Foreskin keratinocyte (primary cell): ENCODE measurements at places on chromosomes 4 and X. TPM values are rescaled to one million over a fixed set of nuclear protein-coding genes. Genes with fewer than 3 reads are reported as not detected.

- DNase-seq, result no peak
These were observed 466.4 kb downstream of the STIM2 start for GRCh38 chr4:27326991-27327390.

- no peak for DNase-seq
These were observed 29.5 kb downstream of the EGFL6 start for GRCh38 chrX:13598877-13599276.

- no peak for DNase-seq
These were observed 7.7 kb downstream of the EDNRA start for GRCh38 chr4:147488556-147488955.

DNA sequence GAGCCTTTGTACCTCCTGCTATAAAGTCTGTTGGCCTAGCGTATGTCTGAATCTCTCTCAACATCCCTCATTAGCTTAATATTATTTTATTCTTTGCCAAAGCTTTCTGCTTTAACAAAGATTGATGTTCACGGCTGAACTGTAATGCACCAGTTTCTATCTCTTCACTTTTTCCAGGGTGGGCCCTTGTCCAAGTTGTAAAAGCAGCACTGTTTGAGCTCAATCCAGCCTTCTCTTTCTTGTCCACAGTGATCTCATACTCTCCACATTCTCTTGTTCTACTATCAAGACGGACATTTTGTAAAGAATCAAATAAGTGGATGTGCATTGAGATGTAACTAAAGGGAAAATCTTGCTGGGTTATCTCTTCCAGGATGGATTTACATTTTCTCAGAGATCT is 34.4 kb upstream of the RTL3 start:
- DNase-seq, result no peak

GRCh38 chr4:69835766-69836165 is 24.2 kb downstream of the SULT1E1 start:
- DNase-seq, result no peak

GAGE1 gene
- not detected in 2 replicates for total RNA-seq

- no peak for DNase-seq
These were observed 739 bp downstream of the GAK start for GRCh38 chr4:931194-931959.

TCEAL6 gene
- not detected in 2 replicates for total RNA-seq

GRCh38 chrX:27251369-27251768 is 211.8 kb downstream of the PPP4R3C start:
- no peak for DNase-seq

HSFX3 gene
- not detected in 2 replicates for total RNA-seq

DNA sequence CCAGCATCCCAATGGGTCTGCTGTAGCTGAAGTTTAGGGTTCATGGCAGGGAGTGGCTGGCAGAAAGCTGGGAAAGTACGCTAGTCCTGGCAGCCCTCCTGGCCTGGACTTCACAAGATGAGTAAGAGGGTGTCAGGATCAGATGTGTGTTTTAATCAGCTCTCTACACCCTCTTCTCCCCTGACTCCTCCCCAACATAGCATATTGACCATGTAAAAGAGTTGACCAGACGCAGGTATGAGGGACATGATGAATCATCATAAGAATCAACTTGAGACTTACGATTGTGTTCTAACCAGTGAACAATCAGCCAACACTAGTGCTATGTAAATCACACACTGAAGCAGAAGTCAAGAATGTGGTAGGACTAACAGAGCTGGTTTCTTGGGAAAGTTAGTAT is 5.3 kb downstream of the SOWAHB start:
- peak; percentile 94 for DNase-seq

ATOH1 gene
- total RNA-seq, result not detected in 2 replicates

DNA sequence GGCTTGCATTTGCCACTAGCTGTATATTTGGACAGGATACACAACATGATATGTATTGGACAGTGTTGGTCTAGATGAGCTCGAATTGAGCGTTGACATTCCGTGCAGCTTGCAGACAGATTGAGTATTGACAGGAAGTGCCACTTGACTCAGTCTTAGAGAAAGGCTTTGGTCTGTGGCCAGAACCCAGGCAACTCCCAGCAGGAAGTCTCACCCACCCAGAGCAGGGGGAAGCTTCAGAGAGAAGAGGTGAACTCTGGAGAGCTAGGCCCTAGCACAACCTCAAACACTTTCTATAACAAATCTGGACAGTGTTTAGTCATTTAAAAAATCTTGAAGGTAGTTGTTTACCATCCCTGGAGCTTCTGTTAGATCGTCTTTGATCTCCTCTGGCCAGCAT is 280.5 kb downstream of the FBXW7 start:
- DNase-seq, result peak; percentile 51

GRCh38 chr4:87732033-87732765 is 67.2 kb upstream of the IBSP start:
- peak; percentile 15 for DNase-seq

DNA sequence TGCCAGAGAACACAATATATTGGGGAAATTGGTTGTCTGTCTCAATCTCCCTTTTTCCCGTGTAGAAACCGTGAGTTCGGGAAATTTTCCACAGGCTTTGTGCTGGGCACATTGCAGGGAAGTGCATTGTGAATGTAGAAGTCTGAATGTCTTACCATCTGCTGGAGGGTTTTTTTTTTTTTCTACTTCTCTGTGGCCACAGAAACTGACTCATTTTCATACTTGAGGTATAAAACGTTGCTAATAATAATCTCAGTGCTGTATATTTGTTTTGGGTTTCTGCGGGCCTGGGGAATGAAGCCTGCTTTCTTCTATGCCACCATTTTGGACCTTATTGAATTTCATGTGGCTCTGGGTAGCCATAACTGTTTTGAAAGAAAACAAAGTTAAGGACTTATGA is 1001.2 kb downstream of the STIM2 start:
- peak; percentile 22 for DNase-seq

DNA sequence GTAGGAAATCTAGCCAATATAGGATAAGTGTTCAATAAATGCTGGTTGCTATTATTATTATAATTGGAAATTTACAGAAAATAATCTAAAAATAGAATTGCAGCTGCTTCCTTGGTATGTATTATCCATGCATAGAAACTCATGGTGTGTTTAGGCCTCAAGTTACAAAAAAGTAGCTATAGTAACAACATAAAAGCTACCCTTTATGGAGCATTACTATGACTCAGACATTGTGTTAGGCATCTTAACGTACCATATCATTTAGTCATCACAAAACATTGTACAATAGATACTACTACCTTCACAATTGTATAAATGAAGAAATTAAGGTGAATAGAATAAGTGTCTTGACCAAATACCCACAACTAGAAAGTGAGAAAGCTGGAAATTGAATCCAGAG is 126.9 kb upstream of the NRK start:
- DNase-seq, result peak; percentile 86

- no peak for DNase-seq
These were observed 37.0 kb downstream of the HPGDS start for GRCh38 chr4:94305466-94306225.

PABPC5 gene
- total RNA-seq, result not detected in 2 replicates

ETDB gene
- not detected in 2 replicates for total RNA-seq

BANK1 gene
- 0.20 and 0.25 TPM in 2 replicates for total RNA-seq

SAGE1 gene
- total RNA-seq, result not detected in 2 replicates

JAKMIP1 gene
- not detected in 2 replicates for total RNA-seq

DNA sequence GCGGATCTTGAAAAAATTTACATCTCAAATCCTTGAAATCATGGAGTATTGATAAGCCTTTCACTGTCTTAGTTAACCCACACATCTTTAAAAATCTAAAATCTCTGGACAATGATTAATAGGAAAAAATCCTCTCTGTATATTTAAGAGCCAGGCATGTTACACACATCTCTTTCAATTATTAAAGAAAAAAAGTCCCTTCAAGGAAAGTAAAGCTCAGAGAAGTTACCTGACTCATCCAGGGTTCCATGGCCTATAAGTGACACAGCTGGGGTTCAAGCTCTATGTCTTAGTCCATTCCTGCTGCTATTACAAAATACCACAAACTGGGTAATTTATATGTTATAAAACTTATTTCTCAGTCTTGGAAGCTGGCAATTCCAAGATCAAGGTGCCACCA is 14.2 kb upstream of the FGF16 start:
- DNase-seq, result no peak

DNA sequence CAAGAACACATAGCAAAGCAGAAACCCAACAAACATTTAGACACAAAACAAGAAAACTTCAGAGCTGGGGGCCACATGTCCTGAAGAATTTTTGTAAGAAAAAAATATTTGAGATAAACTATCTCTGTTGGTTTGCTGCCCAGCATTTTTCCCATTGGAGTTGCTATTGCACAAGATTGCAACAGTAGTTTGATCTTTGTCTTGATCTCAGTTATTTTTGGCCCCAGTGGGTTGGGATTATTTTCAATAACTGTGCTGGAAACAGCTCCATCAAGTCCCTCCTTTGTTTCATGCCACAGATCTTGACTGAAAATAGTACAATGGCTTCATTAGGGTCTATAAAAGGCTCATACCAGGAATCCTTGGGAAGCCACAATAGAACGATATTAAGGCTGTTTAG is 103.8 kb upstream of the RAI2 start:
- DNase-seq, result no peak

DNA sequence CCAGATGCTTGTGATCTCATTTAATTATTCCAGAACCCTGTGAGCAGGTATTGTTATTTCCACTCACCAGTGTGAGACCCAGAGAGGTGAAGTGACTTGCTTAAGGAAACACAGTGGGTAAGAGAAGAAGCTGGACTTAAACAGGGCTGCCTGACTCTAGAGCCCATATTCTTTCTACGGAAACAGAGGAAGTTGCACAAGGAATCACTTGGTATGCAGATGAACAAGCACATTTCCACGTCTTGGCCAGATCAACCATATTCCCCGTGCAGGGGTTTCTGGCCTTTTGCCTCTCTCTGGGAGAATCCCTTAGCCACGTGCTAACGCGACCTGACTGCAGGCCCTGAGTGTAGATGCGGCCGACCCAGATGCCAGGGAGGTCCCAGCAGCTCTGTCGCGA is 195.5 kb upstream of the ATP6AP2 start:
- DNase-seq, result no peak

GRCh38 chr4:184389978-184390900 is 84.1 kb downstream of the IRF2 start:
- no peak for DNase-seq

DNA sequence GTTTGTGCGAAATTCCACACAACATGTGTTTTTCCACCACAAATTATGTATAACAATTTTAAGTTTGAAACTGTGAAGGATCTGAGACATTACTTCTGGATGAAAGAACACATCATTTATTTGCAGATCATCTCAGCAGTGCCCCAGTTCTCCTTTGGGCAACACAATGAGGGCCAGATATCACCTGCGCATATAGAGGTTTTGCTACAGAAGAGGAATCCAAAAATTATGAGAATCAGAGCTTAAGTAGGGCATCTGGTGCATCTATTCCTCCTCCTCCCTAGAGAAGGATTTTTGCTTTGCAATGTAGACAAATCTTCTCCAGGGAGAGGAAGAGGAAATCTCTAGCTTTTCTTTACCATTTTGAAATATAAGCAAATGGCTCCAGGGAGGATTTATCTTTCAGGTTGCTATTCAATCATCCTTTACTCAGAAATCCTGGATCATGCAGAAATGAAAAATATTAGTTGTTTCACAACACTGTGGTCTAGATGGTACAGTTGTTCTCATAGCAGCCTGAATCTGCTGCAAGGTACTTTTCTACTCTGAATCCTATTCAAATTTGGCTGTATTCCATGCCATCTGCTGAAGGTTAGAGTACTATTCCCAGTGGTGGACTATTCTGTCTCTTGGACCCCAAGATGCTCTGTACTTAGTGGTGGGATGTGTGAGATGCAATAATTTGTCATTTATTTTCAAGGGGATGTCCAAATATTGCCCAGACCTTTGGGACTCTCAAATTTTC is 132.1 kb downstream of the SNCA start:
- no peak for DNase-seq

DNA sequence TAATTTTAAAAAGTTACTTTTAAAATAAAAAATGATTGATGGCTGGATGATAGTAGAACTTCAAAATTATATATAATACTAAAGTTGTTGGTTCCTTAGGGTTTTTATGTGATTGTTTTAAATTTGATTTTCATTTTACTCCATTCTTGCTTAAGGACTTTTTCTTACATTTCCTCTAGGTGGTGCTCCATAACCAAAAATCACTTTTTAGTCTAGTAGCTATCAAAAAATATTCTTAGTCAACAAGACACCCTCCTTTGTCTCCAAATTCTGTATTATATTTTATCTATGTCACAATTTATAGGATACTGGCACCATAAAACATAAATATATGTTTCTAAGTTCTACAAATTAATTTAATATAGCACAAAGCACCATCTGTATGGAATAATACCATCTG is 67.2 kb upstream of the BRWD3 start:
- no peak for DNase-seq

- no peak for DNase-seq
These were observed 70.5 kb downstream of the RELL1 start for GRCh38 chr4:37615720-37616063.

ADGRL3 gene
- total RNA-seq, result 0.60 and 0.78 TPM in 2 replicates
